ENCODE measurements at places on chromosomes 3 and 15.

- no peak for DNase-seq
Measured at GRCh38 chr3:193594946-193595689, 2.1 kb downstream of the OPA1 start.

- no peak for DNase-seq
Measured at GRCh38 chr15:73844356-73844755, 29.0 kb upstream of the TBC1D21 start.

- no peak for DNase-seq
Measured at GRCh38 chr15:66135664-66136063, 117.9 kb downstream of the MEGF11 start.

- DNase-seq = no peak
Measured at GRCh38 chr3:166177130-166177529, 339.9 kb upstream of the BCHE start.

- no peak for DNase-seq
Measured at GRCh38 chr15:60555291-60555690, 76.3 kb upstream of the ICE2 start.
